ENCODE measurements at places on chromosomes 6 and 20.

DNA sequence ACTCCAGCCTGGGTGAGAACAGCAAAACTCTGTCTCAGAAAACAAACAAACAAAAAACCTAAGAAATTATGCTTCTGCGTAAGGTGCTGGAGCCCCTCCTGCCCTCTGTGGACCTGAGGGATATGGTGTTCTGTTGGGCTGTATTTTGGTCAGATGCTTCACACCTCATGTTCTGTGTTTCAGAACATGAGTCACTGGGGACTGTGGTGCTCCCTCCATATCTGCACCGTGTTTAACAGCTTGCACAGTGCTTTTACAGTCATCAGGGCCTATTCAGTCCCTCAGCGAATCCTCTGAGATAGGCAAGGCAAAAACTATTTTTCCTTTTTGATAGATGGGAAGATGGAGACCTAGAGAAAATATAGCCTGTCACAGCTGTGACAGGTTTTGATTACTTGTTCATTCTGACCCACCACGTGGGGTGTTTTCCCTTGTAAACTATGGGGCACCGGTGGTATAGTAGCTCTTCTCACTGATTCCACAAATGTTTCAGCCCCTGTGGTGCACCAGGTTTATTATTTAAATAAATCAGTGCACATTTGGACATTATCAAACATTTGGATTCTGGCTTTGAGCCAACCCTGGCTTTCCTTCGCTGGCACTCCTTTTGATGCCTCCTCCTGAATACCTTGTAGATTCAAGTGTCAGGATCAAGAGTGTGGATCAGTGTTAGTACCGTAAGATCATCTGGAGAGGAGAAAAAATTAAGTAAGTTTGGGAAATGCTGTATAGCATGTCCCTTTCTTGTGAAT is 9.6 kb downstream of the TTPAL start:
- no peak for DNase-seq

DNA sequence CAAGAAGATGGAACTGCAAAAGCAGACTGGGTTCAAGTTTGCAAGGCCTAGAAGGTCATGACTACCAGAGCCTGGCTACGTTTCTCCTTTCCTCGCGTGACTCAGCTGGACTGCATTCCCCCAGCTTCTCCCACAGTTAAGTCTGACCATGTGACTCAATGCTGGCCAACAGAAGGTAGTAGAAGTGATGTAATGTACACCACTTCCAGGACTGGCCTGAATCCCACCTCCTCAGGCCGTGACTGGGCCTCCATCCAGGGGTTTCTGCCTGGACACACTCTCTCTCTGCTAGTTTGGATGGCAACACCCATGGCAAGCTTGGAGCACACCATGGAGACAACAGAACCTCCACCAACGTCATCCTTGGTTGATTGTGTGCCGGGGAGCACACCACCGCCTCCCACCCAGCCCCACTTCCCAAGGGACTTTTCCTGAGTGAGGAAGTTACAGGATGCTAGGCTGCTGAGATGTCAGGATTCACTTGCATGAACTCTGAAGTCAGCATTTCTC is 112.0 kb upstream of the CDYL start:
- no peak for DNase-seq

GRCh38 chr6:36171573-36171972 is 25.0 kb upstream of the BRPF3 start:
- DNase-seq: no peak

DNA sequence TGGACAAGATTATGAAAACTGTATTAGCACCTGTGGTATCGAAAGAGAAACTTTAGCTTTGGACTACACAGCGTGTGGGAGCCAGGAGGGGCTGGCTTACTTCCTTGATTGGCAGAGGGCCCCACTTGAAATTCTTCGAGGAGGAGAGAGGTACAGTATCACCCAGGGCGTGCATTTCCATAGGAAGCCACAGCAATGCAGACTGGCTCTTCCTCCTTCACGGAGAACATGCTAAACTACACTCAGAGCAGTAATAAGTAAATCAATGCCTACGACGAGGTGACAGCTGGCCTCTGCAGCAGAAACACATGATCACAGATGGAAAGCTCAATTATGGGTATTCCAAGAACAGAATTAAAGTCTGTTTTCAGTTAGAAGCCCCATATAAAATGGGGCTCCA is 44.2 kb downstream of the MYLK4 start:
- no peak for DNase-seq

DNA sequence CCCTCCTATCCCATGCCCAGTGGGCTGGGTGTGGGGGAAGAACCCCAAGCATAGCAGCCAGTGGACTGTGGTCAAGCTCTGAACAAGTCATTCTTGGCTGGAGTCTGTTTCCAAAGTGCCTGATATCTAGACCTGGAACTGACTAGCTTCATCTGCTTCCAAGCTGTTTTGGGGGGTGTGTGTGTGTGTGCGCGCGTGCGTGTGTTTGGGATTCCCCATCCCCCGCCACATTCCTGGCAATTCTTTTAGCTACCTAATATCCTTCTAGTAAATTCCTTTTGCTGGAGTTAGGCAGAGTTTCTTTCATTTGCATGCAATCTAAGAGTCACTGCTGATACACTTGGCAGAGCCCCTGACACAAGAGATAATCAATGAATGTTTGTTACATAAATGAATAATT is 7.8 kb downstream of the PAK5 start:
- no peak for DNase-seq

Data from stimulated activated CD8-positive, alpha-beta memory T cell treated with anti-CD3 and anti-CD28 coated beads, Interleukin-7, amount 100 ng/mL, for 24 hours (primary cell).